ENCODE measurements at places on chromosomes 4 and X. TPM values are rescaled to one million over a fixed set of nuclear protein-coding genes. Genes with fewer than 3 reads are reported as not detected.

The ARAP2 gene
- 91.2 TPM for total RNA-seq

The MAGEB17 gene
- 0.16 TPM for total RNA-seq

The NOCT gene
- total RNA-seq: 30.6 TPM

The CORIN gene
- total RNA-seq: 0.62 TPM

The UGT2B10 gene
- total RNA-seq: not detected

The EMCN gene
- total RNA-seq: 4.2 TPM

The SPRY1 gene
- total RNA-seq: 12.9 TPM

The DGAT2L6 gene
- not detected for total RNA-seq

The SHROOM2 gene
- 12.3 TPM for total RNA-seq

The PDCL2 gene
- not detected for total RNA-seq

The CCDC158 gene
- 4.2 TPM for total RNA-seq

The RNF128 gene
- 1.2 TPM for total RNA-seq

The PCSK1N gene
- 48.7 TPM for total RNA-seq

The BMP3 gene
- total RNA-seq: 6.2 TPM

The PPP1R2C gene
- not detected for total RNA-seq

The TTC29 gene
- 0.78 TPM for total RNA-seq

The TRIM61 gene
- total RNA-seq: 2.5 TPM

The AR gene
- 0.62 TPM for total RNA-seq

The CCNG2 gene
- total RNA-seq: 139 TPM

The LPAR4 gene
- total RNA-seq: 5.5 TPM

The SMR3B gene
- total RNA-seq: not detected

Measured in occipital lobe (tissue), 3 donors.